ENCODE measurements at places on chromosomes 7 and 10.
A peak's percentile ranks its signal among the peaks of the same experiment; 100 is the strongest.

DNA sequence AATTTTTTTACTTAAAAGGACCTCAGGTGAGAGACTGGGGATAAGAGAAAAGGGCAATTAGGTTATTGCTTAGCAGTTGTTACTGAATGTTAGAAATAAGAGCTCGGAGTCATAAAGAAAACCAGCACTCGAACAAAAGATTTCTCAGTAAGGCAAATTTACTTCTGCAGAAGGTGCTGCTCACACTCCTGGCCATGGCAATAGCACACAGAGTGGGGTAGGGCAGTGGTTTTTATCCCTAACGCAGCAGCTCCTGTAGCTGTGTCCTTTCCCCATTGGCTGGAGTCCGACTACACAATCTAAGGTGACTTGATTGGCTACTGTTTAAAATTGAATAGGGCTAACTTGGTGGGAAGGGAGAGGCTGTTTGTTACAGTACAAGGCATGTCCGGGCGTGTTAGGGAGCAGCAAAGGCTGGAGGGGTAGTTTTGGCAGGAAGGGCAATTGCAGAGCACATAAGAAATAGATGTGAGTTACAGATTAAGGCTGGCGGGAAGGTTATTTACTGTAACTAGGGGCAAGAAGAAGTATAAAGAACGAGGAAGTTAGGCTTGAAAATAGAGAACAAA is 112.1 kb downstream of the AKR1D1 start:
- no peak for DNase-seq

DNA sequence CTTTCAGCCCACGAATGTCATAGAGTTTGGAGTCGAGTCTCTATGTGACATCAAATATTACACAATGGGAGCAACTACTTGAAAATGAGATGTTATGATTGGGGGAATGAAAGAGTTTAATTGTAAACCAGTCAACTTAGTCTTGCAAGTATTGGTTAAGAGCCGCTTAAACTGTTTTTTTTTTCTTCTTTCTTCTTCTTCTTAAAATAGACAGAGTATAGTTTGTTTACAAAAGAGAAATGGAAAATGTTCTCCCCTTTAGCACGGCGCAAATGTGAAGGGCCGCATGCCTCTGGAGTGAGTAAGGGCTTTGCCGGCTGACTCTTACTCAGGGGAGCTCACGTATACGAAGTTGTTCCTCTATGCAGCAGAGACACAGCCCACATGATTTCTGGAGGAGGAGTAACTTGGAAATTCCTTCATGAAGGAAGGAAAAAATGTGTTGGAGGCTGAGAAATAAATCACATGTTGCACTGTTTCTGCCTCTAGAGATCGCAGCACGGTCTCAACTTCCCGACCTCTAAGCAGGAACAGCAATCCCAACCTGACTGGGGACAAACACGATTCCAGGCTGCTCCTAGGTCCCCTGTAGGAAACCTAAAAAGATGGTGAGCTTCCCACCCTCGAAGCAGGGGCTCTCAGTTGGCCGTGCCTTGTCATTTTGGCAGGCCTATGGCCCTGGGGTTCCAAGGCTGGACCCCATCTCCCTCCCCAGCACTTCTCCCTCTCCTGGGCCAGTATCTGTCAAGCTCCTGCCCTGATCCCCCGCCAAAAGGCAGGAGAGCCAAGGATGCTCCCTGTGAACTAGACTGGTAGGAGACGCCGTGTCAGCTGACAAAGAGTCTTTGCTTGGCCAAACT is 44.8 kb downstream of the MYOF start:
- peak; percentile 99 for DNase-seq

GRCh38 chr10:12390733-12391132 is 41.4 kb downstream of the CAMK1D start:
- DNase-seq, result no peak

GRCh38 chr7:96199421-96199820 is 122.5 kb downstream of the SLC25A13 start:
- no peak for DNase-seq

DNA sequence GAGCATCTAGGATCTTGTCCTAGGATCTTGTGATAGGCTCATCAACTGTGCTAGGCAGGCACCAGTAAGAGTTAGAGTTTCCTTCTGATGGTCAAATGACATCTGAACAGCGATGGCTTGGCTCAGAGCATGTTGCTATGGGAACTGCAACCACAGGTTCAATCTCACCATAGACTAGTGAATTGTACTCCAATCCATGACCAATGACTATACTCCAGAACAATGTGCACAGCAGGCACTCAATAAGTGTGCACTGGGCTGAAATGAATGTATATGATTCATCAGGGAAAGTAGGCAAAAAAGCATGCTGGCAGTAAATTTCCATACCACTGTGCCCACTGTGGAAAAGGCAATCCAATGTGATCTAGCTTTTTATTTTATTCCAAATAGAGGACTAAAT is 163.6 kb upstream of the HPS1 start:
- no peak for DNase-seq

GRCh38 chr7:69062020-69062765 is 536.1 kb upstream of the AUTS2 start:
- peak; percentile 1 for DNase-seq

- DNase-seq, result no peak
Measured at GRCh38 chr7:97272237-97272975, 154.9 kb downstream of the SDHAF3 start.

- no peak for DNase-seq
Measured at GRCh38 chr10:96379758-96380157, 21.0 kb upstream of the OPALIN start.

DNA sequence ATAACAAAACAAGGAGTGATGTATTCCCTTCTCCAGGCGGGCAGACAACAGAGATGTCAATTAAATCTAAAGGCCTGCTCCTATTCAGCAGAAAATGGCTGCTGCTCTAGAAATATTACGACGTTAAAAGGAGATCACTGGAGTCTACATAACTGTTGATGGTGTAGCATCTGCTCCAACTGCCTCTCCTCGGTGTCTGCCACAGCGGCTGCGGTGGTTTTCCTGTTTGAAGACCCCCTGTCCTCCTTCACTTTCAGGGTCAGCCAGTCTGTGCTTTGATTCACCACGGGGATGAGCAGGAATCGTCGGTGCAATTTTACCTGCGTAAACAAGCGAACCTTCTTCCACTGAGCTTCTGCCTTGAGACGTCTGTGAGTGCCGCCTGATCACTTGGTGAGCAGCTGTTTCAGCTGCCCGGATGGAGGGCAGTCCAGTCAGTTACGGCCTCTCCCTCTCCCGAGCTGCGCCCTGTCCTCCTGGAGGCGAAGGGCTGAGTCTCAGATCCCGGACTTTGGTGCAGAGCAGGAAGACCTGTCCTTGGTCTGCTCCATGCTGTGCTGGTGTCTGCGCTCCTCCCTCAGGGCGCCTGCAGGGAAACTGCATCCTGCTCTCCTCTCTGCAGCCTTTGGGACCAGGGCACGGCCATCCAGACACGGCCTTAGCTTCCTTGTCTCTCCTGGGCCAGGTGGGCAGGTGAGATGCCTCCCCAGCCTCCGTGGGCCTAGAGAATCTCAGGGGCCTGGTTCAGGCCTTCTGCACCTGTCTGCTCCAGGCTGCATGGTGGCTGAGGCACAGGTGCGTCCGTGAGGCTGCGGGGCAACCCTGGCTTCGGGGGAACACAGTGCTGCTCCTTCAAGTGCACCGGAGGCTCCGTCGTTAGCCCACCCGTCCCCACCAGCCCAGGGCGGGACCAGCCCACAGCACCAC is 326.6 kb downstream of the ADARB2 start:
- no peak for DNase-seq

GRCh38 chr10:99938563-99938962 is 71.2 kb downstream of the DNMBP start:
- DNase-seq, result no peak

- DNase-seq, result no peak
Measured at GRCh38 chr7:115356139-115356746, 434.3 kb downstream of the MDFIC start.

GRCh38 chr10:71395621-71396020 is 1.1 kb upstream of the CDH23 start:
- no peak for DNase-seq

- DNase-seq, result no peak
Measured at GRCh38 chr10:101934686-101935305, 91.2 kb upstream of the KCNIP2 start.

GRCh38 chr10:871951-872403 is 59.5 kb downstream of the LARP4B start:
- DNase-seq, result no peak

GRCh38 chr7:100102950-100103840 is 1.8 kb downstream of the AP4M1 start:
- DNase-seq, result peak; percentile 42

DNA sequence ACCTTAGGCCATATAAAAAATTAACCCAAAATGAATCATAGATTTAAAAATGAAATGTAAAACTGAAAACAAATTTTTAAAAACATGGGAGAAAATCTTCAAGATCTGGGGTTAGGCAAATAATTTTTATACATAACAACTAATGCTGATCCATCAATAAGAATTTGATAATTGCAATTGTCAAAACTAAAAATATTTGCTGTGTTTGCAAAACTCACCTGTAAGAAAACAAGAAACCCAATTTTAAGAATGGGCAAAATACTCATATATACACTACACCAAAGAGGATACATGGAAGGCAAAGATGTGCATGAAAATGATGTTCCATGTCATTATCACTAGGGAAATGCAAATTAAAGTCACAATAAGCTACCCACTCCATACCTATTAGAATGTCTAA is 194.8 kb upstream of the NRP1 start:
- DNase-seq, result no peak

DNA sequence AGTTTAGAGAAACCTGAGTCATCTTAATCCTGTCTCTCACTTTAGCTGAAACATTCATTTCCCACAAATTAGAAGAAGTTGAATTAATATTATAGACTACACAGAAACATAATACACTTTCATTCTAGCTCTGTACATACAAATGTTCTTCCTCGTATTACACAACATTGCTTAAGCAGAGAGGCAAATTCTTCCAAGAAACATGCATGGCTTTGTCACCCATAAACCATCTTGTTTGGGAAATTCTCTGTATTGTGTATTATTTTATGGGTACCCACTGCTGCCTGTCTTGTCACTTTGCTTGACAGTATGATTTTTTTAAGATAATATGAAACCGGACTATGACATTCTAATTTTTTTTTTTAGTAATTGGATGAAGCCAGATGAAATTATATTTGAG is 104.0 kb downstream of the SRI start:
- DNase-seq, result no peak

- DNase-seq, result no peak
Measured at GRCh38 chr7:78225534-78225933, 427.0 kb downstream of the PHTF2 start.

DNA sequence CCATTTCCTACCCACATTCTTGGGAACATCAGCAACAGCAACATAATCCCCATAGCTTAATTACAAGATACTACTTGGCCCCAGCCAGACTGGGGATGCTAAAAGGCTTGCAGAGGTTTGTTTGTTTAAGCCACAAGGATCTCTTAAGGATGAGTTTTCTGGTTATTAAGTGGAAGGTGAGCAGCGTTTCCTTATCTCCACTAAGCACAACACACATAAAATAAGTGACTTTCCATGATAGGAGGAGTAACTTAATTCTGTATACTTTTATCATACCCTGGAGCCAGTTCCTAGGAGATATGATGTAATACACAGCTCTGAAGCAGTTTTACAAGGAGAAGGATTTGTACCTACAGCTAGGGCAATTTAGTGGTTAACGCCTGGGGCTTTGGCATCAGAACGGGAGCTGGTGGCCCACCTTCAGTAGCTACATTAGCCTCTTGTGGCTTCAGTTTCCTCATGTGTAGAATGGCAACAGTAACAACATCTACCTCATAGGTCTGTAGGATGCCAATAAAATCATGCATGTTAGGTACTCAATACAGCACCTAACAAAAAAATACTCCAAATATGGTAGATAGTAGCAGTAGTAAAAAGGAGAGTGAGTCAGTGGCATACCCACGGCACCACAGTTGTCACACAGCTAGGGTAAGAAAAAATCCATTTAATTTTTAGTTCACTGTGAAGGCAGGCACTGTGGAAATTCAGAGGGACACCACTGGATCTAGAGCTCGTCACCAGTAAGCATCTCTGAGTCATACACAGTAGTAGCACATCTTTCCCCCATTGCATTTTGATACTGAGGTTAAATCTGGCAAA is 55.2 kb downstream of the DOCK4 start:
- DNase-seq, result no peak

DNA sequence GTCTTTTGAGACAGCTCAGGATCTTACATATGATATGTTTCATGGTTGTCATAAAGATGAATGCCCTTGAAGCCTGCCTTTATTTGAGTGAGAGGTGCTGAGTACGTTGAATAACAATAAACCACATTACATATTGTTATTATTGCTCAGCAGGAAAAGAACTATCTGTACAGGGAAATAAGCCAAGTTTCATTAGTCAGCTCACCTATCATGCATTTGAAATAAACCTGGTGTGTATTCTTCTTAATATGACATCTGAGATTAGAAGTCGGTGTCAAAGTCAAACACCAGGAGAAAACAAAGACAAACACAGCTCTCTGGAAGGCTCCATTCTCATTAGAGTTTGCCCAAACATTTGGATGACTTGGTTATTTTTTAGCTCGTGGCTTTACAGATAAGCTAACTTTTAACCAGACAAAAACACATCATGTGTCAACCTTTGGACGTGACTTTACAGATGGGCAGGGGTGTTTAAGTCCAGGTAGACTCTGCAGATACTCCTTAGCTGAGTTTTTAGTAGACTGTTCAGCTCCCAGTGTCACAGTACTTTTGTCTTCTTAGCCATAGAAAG is 71.2 kb upstream of the AOAH start:
- no peak for DNase-seq

DNA sequence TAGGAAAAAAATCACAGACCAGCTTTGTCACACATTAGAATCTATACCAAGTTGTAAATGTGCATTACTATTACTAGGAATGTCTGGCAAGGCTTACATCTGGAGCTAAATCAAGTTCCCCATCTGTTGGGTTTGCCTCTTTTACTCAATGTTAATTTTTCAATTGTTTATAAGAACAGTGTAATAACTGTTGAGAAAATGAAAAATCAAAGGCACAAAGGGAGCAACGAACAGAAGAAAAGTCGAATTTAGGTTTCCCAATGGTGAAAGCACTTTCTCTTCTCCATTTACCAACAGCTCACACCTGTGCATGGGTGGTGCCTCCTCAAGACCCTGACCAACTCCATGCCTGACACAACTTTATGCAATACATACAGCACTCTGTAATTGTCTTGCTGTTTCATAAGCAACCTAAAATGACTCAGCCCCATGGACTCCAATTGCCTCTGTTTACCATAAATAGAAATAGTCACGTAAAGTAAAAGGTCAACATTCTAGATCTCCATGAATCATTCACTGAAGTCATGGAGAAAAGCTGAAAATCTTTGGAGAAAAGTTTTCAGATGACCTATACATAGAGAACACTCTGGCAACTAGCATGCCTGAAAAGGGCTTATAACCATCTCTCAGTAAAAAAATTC is 95.5 kb upstream of the KCNIP2 start:
- DNase-seq, result peak; percentile 87

GRCh38 chr7:40610461-40610860 is 475.7 kb downstream of the SUGCT start:
- DNase-seq, result no peak

- no peak for DNase-seq
Measured at GRCh38 chr7:137287651-137288258, 55.8 kb downstream of the PTN start.

DNA sequence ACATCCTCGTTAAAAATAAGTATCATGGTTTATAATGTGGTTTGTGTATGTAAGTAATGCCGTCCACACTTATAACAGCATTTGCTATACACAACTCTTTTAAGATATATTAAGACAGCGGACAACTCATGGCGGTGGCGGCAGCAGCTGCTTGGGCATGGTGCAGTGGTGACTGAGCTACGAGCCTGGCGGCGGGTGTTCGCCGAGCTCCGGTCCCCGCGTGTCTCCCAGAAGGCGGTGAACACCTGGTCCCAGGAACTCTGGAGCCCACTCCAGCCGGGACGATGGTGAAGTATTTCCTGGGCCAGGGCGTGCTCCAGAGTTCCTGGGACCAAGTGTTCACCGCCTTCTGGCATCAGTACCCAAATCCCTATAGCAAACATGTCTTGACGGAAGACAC is 38.8 kb downstream of the JMJD1C start:
- DNase-seq, result no peak

All from BJ (cell line).